Stimulated activated naive B cell treated with anti-CD40 and anti-IgM and Interleukin-4, amounts not matched to agents 10 μg/mL and 1 μg/mL and 100 μg/mL, for 72 hours (primary cell): ENCODE measurements at places on chromosomes 4 and X.

DNA sequence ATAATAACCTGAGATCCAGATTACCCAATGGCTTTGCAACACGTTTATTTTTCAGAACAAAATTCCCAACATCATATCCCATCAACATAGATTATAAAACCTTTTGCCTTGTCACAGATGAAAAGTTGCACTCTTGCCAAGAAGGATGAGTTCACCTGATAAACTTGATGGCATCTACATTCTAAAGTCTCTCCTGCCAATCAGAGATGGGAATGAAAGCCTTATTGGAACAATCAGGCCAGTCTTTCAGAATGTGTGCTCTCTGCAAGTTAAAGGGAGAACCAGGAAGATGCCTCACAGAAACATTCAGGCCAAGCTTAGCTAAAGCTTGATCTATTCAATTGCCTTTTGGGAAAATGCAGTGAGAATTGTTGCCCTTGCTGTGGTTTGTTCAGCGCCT, 1.3 kb downstream of the LPAR4 start:
- no peak for DNase-seq
- no peaks in the 10 kb centered on the region for H3K27me3 ChIP-seq
- no peak overlapping the region for H3K27ac ChIP-seq
- H3K4me1 ChIP-seq, result peaks cover 18% of the 10 kb centered on the region
- H3K4me3 ChIP-seq, result no peak overlapping the region

DNA sequence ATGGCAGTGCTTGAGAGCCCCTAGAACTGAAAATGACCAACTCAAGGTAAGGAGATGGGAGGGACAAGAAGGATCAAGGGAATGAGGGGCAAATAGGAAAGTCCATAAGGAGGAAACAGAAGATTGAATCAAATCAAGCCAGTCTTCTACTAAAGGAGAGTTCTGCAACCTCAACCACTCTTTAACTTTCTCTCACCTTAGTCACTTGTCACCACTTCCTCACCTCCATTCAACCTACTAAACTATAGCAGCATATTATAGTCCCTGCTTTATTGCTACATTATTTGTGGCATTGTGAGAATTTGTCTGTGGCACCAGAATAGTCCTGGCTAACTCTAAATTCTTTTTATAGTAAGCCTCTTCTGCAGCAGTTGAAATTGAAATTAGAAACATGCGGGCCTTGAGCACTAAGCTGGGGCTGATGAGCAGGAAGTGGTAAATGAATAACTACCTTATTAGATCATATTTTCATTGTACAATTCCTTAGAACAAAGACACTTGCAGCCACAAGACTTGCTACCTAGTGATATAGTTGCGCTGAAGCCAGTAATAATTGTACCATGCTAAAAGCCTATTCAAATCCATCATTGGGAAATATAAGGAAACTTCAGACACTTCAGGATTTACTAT, 336.9 kb downstream of the ZNF674 start:
- no peak overlapping the region for H3K27ac ChIP-seq
- no peak for DNase-seq
- H3K4me3 ChIP-seq, result no peak overlapping the region
- no peaks in the 10 kb centered on the region for H3K36me3 ChIP-seq
- no peaks in the 10 kb centered on the region for H3K4me1 ChIP-seq
- peaks cover 2% of the 10 kb centered on the region for H3K27me3 ChIP-seq

DNA sequence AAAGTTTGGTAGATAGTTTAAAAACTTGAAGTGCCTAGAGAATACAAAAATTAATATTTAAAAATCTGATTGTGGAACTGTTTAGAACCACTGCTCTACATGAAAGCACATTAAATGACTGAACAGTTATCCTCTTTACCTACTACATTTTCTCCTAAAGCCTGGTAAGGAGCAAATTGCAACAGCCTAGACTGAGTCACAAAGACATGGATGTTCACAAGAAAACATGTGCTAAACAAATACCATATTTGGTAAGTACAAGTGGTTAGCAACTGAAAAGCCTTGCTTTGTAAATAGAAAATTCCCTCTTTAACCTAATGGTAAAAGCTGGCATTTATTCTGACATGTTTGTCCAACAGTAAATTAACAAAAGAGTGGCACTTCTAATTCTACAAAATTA, 203.1 kb downstream of the FBXO8 start:
- H3K36me3 ChIP-seq, result no peaks in the 10 kb centered on the region
- DNase-seq, result no peak
- H3K4me1 ChIP-seq, result no peaks in the 10 kb centered on the region
- no peak overlapping the region for H3K4me3 ChIP-seq

GRCh38 chr4:149980121-149980682, 98.0 kb upstream of the DCLK2 start:
- H3K4me3 ChIP-seq, result no peak overlapping the region
- H3K4me1 ChIP-seq, result no peaks in the 10 kb centered on the region
- H3K27ac ChIP-seq, result no peak overlapping the region
- H3K36me3 ChIP-seq, result no peaks in the 10 kb centered on the region

- no peak for DNase-seq
- no peaks in the 10 kb centered on the region for H3K27me3 ChIP-seq
- peaks cover 27% of the 10 kb centered on the region for H3K36me3 ChIP-seq
- H3K27ac ChIP-seq, result no peak overlapping the region
- no peak overlapping the region for H3K4me3 ChIP-seq
Observed at GRCh38 chr4:4440333-4441061, 53.6 kb downstream of the NSG1 start.

GRCh38 chr4:155855897-155856296, 10.2 kb downstream of the ASIC5 start:
- H3K27ac ChIP-seq, result no peak overlapping the region
- no peaks in the 10 kb centered on the region for H3K27me3 ChIP-seq
- H3K4me3 ChIP-seq, result no peak overlapping the region
